CMK (cell line): ENCODE measurements at places on chromosomes 2 and 18.

- DNase-seq = no peak
These were observed 205.2 kb downstream of the AGPS start for GRCh38 chr2:177597759-177598158.

- peak; percentile 45 for DNase-seq
These were observed 24.3 kb downstream of the INPP5D start for GRCh38 chr2:233084488-233084887.

- no peak for DNase-seq
These were observed 118.9 kb downstream of the PXDN start for GRCh38 chr2:1625281-1626001.

- no peak for DNase-seq
These were observed 309.7 kb downstream of the IRS1 start for GRCh38 chr2:226489775-226490541.

DNA sequence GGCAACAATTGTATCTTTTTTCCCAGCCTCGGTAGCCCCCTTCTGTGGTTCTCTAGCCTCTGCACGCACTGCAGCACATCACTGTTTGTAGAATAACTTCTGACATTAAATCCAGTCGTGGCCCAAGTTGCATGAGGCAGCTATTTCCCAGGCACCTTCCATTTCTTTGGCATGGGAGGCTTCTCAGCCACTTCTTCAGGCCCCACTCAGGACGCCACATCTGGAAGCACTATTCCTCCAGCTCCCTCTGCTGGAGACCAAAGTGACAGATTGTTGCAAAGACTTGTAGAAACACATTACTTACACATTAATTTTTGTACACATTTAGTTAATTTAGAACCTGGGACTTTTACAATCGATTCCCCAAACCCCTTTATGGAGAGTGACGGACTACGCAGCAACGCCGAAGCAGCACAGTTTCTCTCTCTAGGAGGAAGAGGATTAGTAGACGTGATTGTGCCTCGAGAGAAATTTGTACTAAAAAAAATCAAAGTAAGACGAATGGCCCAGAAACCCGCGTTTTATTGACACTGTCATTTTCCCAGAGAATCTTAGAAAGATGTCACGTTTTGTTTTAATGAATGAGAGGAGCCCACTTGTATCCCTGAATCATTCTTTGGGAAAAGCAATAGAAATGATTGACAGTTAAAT is 57.8 kb upstream of the RGPD5 start:
- DNase-seq = no peak

GRCh38 chr2:7621018-7621814 is 704.0 kb downstream of the RNF144A start:
- DNase-seq = no peak

- no peak for DNase-seq
These were observed 10.4 kb upstream of the RAPGEF4 start for GRCh38 chr2:172725284-172725683.

DNA sequence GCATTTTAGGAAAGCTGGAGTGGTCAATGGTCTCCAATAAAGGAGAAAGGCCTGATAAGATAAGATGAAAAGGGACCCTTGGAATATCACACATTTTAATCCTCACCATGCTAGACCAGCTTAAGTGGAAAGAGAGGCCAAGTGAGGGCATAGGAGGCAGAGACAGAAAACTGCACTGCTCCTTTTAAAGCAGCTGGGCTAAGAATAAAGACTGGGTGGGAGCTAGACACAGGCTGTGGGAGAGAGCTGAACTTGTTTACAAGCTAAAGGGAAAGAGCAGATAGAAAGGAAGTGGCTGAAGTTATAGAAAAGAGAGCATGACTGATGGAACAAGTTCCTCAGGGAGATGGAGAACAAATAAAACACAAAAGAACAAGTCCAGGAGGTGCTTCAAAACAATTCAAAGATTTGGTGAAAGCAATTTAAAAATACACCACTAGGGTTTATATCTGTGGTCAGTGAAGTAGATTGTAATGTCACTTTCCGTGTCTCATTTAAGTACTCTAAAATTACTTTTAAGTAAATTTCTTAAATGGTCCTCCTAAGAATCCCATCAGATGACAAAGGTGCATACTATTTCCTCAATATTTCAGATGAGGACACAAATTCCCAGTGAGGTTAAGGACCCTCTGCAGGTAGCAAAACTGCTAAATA is 7.5 kb downstream of the COL5A2 start:
- no peak for DNase-seq

DNA sequence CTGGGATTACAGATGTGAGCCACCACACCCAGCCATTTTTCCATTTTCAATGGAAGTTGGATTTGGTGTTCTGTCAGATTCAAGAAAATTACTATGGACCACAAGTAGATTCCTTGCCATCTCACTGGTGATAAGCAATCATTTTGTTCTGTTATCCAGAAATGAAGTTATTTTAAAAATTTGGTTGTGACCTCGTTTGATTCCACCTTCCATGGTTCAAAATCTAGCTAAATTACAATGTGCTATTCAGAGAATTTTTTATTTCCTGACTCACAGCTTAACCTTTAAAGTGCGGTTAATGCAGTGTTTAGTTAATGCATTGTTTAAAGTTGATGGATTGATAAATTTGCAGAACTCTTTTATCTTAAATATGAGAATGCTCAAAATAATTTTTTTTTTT is 243.2 kb upstream of the BOD1L2 start:
- no peak for DNase-seq

DNA sequence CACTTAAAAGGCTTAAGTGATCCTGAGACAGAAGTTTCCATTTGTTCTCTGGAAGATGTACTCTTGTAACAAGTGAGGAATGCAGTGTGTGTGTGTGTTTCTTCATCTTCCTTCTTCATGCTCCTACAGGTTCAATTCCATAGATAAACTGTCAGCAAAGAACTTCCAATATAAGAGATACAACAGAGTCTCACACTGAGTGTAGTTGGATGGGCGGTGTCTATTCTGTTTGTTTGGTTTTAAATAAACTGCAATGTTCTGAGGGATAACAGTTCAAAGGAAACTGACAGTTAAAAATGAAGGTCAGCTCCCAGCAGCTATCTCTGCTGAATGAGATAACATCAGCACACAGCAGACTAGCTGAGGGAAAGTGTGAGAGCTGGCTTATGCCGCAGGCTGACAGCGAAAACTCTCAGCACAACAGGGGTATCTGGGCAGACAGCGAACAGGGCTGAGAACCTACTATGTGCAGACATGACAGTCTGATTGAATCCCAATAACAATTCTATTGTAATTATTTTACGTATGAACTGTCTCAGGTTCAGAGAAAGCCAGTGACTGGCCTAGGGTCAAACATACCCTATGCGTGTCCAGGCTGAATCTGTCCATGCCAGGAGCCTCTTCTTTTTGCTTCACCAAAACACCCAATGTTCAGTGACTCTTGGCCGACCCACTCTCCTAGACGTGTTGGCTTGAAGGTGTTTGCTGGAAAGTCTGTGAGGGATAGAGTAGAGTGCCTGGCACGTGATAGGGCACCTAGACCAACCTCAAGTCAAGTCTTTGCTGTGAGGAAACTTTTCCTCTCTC is 201.9 kb upstream of the TRIB2 start:
- no peak for DNase-seq

DNA sequence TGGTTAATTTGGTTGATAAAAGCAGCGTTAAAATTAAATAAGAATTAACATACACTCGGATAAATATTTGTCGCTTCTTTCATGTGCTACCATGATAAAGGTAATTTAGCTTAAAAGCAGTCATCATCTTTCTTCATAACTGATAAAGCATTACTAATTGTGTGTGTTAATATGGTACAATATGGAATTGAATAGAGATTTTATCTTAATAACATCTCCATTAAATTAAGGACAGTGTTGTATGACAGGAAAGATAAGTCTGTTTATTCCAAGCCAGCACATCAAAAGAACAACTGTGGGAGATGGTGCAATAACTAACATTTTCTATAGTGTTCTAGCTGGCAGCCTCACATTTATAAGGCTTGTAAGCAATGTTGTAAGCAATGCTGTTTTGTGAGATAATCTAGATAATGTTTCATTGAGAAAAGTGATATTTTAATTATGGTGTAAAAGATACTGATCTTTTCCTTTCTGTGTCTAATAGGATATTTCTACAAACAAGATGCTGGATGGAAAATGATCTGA is 64.4 kb upstream of the AFF3 start:
- DNase-seq = no peak

DNA sequence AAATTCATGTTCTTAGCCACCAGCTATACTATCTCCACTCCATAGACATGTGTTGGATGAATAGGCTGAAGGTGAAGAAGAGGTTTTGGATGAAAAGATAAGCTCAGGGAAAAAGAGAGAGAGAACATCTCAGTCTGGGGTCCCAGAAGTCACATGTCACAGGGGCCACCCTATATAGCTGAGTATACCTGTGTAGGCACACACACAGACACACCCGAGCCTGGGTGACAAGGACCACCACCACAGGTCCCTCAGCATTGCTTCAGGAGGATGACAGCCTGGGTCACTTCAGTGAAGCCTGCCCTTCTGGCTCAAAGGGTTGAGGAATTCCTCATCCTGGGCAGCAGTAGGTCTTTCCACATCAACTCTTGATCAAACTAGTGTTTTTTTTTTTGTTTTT is 56.2 kb downstream of the POLR1A start:
- no peak for DNase-seq

DNA sequence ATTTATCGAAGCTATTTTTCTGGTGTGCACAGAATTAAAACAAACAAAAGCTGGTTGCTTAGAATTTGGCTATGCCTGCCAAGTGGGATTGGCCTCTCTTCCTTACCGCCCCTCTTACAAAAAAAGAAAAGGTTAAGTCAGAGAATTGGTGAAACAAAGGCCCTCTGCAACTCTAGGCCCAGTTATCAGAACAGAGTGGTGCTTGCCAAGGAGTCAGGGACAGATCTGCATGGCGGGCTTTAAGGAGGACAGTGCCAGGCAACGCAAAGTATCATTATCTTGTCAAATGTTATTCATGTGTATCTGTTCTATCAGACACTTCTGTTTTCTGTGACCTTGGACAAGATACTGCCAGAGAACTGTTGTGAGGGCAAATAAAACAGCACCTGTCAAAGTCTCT is 78.3 kb downstream of the TGIF1 start:
- no peak for DNase-seq

GRCh38 chr2:199966405-199966804 is 11.0 kb downstream of the MAIP1 start:
- no peak for DNase-seq

DNA sequence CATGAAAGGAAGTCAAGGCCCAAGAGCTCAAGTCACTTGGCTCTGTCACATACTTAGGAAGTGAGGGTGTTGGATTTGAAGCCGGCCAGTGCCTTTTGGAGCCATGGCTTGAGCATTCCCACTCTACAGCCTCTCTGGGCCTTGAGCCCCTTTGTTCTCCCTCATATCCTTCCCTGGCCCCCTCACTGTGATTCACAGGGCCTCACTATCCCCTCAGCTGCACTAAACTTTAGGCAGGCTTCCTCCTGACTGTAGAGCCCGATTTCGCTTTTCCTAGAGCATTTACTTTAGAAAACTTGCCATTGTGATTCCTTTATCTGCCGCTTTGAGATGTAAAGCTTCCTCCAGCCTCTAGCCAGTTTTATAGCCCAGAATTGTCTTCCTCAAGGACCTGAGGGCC is 107.6 kb downstream of the FBXO15 start:
- DNase-seq = no peak

- no peak for DNase-seq
These were observed 416.8 kb upstream of the DSEL start for GRCh38 chr18:67933271-67933670.

- no peak for DNase-seq
These were observed 65.2 kb downstream of the POU3F3 start for GRCh38 chr2:104919127-104919526.

DNA sequence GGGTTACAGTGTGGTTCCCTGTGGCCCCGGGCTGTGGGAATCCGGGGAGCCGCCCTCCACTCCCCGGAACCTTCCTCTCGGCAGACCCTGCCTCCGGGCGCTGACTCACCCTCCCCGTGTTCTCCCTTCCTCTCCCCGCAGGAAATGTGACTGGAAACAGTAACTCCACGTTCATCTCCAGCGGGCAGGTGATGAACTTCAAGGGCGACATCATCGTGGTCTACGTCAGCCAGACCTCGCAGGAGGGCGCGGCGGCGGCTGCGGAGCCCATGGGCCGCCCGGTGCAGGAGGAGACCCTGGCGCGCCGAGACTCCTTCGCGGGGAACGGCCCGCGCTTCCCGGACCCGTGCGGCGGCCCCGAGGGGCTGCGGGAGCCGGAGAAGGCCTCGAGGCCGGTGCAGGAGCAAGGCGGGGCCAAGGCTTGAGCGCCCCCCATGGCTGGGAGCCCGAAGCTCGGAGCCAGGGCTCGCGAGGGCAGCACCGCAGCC is 59.5 kb downstream of the TNFRSF11A start:
- no peak for DNase-seq

- no peak for DNase-seq
These were observed 91.8 kb downstream of the CABLES1 start for GRCh38 chr18:23226930-23227725.

DNA sequence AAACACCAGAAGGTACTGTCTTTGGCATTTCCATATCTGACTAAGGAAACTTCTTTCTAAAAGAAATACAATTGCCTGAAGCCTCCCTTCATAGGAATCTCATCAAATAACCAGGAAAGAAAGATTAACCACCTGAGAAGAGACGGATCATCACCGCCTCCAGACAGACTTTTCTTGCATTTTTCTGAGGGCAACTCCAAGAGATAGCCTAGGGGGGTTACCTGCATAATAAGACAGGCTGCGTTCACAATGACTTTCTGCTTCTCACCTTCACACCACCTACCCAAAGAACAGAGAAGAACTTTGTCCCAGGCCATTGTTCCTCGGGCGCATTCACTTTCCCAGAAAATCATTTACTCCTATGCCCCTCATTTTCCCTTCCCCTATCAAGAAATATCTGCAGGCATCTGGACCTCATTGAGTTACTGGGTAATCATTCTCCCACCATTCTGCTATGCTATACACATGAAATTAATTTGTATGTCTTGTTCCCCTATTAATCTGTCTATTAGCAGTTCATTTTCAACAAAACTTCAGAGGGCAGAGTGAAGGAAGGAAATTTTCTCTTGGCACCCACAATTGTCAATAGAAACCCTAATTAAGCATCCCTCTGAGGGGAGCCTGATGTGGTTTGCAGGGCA is 8.3 kb upstream of the POMC start:
- no peak for DNase-seq

GRCh38 chr2:96218508-96219131 is 10.0 kb upstream of the STARD7 start:
- no peak for DNase-seq

DNA sequence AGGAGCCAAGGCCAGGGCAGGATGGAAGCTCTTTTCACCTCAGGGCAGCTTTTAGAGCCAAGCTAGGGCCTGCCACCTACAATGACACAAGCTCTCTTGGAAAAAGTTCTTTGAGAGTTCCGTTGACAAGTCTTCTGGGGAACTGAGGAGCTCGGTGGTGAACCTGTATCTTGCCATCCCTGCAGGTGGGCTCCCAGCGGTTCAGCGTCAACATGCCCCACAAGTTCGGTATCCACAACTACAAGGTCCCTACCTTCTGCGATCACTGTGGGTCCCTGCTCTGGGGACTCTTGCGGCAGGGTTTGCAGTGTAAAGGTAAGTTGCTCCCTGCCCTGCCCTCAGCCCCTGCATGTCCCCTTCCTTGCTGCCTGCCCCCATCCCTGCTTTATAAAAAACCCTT is 312.8 kb upstream of the EPAS1 start:
- DNase-seq = no peak
